Stimulated activated CD4-positive, alpha-beta T cell treated with anti-CD3 and anti-CD28 coated beads, Interleukin-1b, Interleukin-23, amount 100 ng/mL, for 1 hour (primary cell): ENCODE measurements at places on chromosomes 3 and 15.

GRCh38 chr3:14000556-14000955 lies 120.7 kb upstream of the WNT7A start:
- DNase-seq = no peak

DNA sequence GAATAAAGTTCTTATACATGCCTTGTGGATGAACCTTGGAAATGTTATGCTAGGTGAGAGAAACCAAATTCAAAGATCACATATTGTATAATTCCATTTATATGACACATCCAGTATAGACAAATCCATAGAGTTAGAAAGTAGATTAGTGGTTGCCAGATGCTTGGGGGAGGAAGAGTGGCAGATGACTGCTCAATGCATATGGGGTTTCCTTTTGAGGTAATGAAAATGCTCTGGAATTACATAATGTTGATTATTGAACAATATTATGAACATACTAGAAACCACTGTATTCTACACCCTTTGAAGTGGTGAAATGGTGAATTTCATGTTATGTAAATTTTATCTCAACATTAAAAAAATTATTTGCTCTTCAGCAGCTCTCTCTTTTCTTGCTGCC lies 100.8 kb downstream of the DHX36 start:
- no peak for DNase-seq

DNA sequence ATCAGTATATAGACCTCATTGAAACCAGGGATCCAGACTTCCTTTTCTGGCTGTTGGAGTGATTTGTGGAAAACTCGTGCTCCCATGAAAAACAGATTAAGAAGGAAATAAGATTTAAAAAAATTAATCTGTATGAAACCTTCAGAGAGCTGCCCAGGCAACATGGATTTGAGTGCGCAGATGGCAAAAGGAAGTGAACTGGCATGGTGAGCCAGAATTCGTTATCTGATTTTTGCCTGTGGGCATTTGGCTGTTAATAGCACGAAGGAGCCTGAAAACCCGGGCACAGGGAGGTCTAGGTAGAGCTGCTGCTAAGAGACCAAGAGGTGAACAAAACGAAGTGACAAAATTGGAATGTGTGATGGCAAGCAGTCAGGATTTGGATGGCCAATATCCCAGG lies 19.1 kb upstream of the SPINK8 start:
- DNase-seq = no peak

DNA sequence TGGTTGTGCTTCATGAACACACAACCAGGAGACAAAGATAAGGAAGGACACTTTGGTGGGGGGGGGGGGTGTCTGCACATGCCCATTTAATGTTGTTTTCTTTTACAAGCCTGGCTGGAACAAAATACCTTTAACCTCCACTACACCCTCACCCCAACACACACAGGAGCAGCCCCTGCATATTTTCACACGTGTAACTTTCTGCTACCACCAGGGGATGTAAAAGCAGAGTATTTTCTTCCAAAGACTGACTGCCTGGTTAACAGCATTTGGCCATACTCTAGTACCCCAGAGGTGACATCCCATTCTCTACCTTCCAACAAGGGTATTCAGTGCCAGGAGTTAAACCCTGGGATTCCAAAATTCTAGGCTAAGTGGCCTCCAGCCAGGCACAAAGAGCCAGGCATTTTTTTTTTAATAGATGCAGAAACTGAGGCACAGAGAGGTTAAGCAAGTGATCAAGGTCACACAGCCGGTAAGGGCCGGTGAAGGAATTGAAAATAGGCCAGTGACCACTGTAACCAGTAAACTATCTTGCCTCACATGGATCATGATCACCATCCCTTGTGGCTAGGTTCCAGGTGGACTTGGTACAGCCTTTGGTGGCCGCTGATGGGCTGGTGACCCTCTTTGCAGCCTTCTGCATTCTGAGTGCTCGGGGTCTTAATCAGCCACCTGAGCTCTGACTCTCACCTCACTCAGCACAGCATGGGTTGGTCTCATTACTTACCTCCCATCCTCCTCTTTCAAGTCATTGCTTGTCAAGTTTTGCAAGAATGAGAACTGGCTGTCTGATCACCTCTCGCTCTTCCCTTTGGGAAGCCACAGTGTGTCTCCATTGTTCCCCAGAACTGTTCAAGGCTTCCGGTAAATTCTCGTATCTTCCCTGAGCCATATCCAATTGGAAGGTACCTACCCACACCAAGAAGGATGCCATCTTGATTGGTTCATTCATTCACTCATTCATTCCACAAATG lies 20.4 kb downstream of the MAGI1 start:
- no peak for DNase-seq

- DNase-seq = no peak
Measured at GRCh38 chr3:28940530-28940929, 340.3 kb upstream of the RBMS3 start.

DNA sequence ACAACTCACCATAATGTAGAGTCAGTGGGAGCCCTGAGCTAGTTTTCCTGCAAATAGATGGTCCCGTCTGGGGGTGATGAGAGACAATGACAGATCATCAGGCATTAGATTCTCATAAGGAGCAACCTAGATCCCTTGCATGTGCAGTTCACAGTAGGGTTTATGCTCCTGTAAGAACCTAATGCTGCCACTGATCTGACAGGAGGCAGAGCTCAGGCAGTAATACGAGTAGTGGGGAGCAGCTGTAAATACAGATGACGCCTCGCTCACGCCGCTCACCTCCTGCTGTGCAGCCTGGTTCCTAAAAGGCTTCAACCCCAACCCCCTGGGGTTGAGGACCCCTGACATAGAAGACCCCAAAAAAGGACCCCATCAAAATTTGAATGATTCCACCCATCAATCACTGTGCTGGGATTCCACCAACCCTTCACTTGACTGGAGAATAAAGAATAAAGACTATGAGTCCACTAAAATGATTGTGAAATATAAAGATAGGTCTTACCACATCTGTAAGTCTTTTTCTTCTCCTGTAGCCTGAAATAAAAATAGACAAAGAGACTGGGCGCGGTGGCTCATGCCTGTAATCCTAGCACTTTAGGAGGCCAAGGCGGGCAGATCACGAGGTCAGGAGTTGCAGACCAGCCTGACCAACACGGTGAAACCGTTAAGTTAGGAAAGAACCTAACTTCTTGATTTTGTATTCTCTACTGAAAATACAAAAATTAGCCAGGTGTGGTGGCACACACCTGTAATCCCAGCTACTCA lies 9.9 kb upstream of the UBL7 start:
- no peak for DNase-seq

- DNase-seq = no peak
Measured at GRCh38 chr3:158233791-158234190, 123.9 kb downstream of the RSRC1 start.

DNA sequence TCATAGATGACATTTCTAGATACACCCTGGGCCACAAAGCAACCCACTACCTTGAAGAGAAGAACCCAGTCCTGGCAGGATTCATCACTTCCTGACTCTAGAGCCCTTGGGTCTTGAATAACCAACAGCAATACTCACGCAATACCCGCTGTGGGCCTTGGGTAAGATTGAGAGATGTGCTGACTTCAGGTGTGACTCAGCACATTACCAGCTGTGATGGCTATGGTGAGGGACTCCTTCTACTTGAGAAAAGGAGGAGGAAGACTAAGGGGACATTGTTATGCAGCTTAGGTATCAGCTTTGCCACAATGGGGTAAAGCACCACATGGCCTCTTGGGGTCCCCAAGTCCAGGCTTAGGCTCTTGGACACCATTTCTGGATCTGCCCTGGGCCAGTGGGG lies 14.9 kb downstream of the C3orf33 start:
- DNase-seq = no peak

DNA sequence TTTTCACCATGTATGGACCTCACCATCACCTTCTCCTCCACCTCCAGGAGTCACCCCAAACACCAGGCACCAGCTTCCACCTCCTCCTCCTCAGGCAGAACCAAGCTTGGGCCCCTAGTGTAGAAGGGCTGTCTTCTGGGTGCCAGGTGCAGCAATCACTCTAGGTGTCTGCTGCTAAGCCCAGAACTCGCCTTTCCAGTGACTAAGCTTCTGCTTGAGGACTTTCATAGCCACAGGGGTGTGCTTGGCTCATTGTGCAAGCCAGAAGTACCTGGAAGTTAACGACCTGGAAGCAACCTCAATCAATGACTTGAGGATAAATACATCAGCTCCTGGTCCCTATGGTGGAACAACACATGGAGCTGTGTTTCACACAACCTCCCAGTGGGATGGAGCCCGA lies 49.8 kb upstream of the PXYLP1 start:
- no peak for DNase-seq

DNA sequence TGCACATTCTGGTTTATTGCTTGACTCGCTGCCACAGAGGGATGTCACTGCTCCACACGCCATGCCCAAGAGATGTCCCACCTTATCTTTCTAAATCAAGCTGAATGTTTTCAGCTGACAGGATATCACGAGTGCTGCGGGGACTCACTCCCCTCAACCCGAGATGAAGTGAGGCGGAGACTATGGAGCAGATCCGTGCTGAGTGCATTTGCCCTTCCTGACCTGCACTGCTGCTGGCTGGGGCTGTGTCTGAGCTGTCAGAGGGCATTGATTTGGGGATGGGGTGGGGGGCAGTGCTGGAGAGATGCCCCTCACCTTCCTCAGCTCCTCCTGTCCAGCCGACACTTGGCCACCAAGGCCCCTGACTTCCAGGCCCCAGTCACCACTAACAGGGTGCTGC lies 40.5 kb upstream of the CSPG4 start:
- DNase-seq = no peak
